Subcutaneous preadipocyte (primary cell): ENCODE measurements at places on chromosomes 3 and 15. TPM values are rescaled to one million over a fixed set of nuclear protein-coding genes. Genes with fewer than 3 reads are reported as not detected.

The TRIM42 gene
- total RNA-seq = not detected in 2 replicates

The ERICH6 gene
- under 0.01 TPM in 1 of 2 replicates, not detected in the other for total RNA-seq

The LTK gene
- 0.20 TPM in 1 of 2 replicates, not detected in the other for total RNA-seq

The PLA1A gene
- not detected in 2 replicates for total RNA-seq

The SERPINI2 gene
- total RNA-seq = not detected in 2 replicates

The CKMT1A gene
- not detected in 2 replicates for total RNA-seq

The SI gene
- not detected in 2 replicates for total RNA-seq

The PIGZ gene
- total RNA-seq = 1.8 and 3.3 TPM in 2 replicates

The AP2M1 gene
- total RNA-seq = 359 and 374 TPM in 2 replicates

The BHLHE40 gene
- 25.7 and 43.4 TPM in 2 replicates for total RNA-seq

The CYP8B1 gene
- not detected in 2 replicates for total RNA-seq

The FANCD2OS gene
- not detected in 2 replicates for total RNA-seq

The PRSS50 gene
- not detected in 2 replicates for total RNA-seq

The ATP6V1A gene
- total RNA-seq = 54.7 and 61.8 TPM in 2 replicates

The LOXL1 gene
- total RNA-seq = 84.8 and 93.0 TPM in 2 replicates

The CLDN18 gene
- not detected in 2 replicates for total RNA-seq

The ZNF35 gene
- total RNA-seq = 7.7 and 10.4 TPM in 2 replicates
